NCI-H446 treated with DMSO at 0.1 percent for 48 hours (cell line): ENCODE measurements at places on chromosomes 12 and 14.
A peak's percentile ranks its signal among the peaks of the same experiment; 100 is the strongest.

- DNase-seq: no peak
Observed at GRCh38 chr12:113684053-113684907, 212.6 kb upstream of the LHX5 start.

DNA sequence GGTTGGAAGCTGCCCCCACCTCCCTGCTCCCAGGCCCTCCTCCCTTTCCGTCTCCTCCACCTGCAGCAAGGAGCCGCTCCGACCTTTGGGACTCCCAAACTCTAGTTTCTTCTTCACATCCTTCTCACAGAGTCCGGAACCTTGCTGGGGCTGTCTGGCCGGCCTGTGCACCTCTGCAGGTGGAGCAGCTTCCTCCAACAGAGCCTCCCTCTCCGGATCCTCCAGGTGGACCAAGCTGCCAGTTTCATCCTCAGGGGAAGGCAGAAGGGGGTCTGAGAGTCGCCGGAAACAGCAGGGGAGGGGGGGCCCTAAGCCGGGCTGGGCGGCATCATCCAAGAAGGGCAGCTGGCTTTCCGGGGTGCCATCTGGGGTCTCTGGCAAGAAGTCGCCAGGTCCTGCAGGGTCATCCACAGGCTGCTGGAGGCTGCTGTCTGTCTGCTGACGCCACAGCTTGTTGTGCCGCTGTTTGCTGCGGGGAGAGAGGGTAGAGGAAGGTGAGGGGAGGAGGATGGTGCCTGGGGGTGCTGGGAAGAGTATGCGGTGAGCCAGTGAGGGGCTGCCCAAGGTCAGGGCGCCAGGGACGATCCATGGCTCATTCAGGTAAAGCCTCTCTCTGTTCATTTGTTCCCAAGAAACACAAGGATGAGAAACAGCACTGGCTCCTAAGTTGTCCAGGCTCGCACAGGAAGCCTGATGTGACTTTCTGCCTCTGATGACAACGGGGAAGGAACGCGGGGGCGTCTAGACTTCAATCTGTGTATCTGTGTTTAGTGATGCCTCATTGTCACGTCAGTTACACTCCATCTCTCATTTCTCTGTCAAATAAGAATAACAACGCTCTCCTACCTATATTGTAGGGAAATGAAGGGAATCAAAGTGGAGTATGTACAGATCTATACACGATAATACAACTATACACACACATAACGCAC lies 61.3 kb upstream of the CORO1C start:
- DNase-seq: no peak

DNA sequence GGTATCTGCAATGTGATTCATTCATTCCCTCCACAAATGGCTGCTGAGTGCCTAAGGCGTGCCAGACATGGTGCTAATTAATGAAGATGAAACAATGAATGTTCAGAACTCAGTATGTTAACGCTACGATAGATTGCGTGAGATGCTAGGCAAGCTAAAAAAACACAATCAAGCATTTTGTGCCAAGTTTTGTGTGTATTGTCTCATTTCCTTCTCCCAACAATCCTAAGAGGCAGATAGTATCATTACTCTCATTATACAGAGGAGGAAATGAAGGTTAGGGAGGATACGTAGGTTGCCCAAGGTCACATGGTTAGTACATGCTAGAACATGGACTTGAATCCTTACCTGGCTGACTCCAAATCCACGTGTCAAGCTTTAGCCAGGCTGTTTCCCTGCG lies 264.4 kb downstream of the EFCAB11 start:
- DNase-seq: no peak

- no peak for DNase-seq
Observed at GRCh38 chr14:104968153-104968527, 10.0 kb downstream of the AHNAK2 start.

DNA sequence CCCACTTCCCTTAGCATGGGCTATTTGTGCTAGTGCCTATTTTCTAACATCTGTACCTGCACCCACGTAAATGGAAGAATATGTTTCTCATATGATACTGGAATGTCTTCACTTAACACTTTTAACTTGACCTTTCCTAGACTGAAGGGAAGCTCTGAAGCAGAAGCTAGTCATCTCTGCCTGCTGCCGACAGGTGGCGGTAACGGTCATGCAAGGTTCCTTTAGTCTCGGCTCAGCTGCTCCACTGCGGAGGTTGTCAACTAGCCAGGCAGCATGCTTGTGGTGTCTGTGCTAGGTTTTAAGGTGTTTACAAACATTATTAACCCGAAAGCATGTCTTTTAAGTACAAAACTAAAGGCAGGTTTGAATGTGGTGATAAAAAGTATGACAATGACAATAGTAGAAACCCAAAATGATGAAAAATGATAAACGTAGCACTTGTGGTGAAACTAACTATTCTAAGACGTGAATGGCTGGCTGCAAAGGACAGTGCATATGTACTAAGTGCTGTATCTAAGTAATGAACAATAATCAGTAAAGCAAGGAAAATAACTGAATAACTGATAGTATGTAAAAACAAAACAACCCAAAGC lies 117.2 kb downstream of the GRIN2B start:
- DNase-seq: peak; percentile 66

- no peak for DNase-seq
Observed at GRCh38 chr14:24339284-24340151, at the start of gene RIPK3. RIPK3 (minus strand) TSS chr14:24339991; CDS start chr14:24339826, 165 bp downstream.

DNA sequence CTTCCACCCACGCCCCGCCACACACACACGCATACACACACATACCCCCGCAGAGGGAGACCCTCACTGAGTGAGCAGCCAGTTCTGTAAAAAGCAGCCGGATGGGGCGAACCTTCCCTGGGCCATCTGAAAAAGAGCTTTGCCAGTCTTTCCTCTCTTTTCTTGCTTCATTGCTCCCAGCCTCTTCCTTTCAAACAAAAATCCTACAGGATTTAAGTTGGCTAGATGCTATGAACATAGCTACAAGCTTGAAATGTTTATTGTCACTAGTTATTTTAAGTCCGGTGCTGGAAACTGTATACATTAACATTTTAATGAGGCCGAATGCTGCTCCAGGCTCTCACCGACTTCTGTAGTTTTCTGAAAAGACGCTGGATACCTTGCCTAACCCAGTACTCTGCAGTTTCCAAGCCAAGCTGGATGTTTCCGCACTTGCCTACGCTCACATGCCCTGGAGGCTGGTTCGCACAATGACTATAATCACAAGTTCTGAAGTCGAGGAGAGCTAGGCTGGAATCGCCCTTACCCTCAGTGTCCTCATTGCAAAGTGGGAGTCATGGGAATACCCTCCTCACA lies 39.2 kb downstream of the LTBP2 start:
- DNase-seq: no peak

- DNase-seq: no peak
Observed at GRCh38 chr12:75699728-75700496, 188.5 kb upstream of the KRR1 start.

- no peak for DNase-seq
Observed at GRCh38 chr14:48575772-48576171, 900.4 kb upstream of the MDGA2 start.

DNA sequence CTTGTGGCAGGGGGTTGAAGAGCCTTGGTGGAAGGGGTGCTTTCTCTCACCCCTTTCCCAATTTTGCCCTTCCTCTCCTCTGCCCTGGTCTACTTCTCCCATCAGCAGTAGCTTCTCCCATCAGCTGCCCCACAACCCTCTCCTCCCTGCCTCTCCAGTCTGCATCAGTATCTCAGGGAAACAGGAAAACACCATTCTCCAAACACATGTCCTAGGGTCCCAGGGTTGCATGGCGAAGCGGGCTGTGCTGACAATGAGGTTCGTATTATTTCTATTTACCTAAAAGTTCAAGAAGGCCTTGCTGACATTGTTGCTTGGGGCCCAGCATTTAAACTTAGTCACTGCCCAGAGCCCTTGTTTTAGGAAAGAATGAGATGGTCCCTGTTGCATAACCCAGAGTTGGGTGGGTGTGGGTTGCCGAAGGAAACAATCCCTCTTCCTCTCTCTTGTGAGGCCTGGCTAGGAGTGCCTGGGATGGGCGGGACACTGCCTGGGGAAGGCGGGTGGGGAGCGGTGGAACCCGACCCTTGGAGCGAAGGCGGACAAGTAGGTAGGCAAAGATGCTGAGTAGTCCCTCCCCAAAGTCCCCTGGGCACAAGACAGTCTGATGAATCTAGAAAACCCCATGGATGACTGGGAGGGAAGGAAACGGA lies 1.3 kb upstream of the IGFBP6 start:
- DNase-seq: no peak

DNA sequence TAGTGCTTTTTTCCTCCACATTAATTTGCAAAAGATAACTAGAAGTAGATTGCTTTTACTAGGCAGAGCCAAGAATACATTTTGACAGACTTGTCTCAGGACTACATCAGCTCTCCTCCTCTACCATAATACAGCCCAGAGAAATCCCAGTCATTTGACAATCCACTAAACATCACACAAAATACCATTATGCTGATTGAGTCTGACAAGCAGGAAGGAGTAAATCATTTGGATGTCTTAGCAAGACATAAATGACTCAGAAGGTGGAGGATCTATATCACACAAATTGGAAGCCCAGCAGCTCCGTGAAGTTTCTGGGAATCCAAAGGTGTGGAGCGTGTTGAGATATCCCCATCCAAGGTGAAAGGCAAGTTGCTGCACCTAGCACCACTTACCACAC lies 75.4 kb upstream of the FKBP4 start:
- no peak for DNase-seq

GRCh38 chr12:19491863-19492262 lies 52.6 kb downstream of the AEBP2 start:
- no peak for DNase-seq

DNA sequence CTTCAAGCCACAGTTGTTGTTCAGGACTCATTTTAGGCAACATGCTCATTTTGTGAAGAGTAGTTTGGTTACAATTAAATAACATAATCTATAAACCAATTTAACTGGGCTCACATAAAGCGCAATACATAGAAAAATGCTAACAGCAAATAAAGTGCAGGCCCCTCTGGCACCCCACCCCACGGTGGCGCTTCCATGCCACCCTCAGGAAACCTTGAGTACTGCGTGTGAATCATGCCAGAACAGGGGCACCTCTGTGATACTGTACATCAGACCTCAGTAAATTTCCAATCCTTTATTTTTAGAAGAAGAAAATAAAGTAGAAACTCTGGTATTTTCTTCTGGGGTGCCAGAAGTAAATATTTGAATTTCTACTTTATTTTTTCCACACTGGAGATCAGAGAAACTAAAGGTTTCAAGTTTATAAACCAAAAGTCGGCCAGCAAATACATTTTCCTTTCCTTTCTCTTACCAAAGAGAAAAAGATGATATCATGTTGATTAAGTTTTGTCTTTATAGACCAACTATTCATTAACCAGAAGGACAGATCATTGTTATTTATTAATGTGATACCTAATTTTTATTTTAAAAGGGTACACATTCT lies 316.8 kb downstream of the PAWR start:
- DNase-seq: peak; percentile 8

DNA sequence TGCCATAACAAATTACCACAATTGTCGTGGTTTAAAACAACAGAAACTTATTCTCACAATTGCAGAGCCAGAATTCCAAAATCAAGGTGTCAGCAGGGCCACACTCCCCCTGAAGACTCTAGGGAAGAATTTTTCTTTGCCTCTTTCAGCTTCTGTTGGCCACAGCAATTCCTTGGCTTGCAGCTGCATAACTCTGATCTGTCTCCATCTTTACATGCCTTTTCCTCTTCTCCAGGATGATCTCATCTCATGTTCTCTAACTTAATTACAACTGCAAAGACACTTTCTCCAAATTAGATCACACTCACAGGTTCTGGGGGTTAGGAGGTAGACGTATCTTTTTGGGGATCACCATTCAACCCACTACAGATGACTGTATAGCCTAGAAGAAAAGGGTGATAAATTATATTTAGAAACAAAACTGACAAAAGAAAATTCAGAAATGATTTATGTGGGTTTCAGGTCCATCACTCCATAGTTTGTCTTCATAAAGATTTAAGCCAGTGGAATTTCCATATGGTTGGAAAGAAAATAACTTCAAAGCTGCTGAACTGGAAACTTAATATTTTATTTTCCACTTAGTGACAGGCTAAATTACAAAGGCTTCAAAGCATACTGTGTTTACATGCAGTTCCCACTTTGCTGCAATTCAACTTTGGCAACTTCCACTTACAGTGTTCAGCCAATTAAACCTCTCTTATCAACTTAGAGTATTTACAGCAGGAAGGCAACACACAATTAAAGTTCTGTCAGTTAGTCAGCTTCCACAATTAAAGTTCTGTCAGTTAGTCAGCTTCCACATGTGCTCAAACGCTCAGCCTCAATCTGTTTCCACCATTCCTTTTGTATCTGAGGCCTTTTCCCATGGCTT lies 213.3 kb downstream of the EPS8 start:
- DNase-seq: no peak

GRCh38 chr14:72444701-72445100 lies 449.2 kb downstream of the DPF3 start:
- no peak for DNase-seq

DNA sequence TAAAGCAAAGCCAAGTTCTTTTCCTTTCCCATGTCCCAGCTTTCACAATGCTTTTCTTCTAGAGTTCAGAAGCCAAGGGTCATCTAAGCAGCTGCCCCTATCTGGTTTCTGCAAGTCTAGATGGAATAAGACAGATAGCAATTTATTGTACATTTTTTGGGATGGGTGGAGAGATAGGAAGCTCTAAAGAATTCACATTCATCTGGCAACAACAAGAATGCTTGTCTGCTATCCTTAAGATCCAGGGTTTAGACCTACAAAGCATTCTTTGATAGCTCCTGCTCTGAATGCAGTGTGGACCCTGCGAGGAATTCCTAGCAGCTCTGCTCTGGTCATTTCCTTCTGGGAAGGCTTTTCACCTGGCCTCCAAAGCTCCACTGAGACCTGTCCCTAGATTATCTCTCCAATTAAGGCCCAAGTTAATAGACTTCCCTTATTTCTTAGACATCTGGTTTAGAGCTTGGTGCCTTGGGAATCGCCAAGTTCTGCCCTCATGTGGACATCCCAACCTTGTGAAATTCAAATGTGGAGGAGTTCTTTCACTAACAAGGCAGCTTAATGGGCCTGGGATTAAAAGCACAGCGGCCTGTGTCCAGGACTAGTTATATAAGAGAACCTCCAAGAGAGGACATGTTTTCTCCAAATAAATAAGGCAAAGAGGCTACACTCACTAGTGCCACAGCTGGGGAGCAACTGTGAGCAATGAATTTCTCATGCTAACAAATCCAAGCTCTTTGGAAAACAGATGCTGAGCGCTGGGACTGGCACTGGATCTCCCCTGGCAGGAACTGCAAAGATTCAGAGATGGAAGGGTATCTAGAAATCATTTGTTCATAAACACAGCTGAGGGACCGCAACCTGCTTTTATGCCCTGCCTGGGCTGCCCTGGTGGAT lies 384.5 kb upstream of the DDHD1 start:
- no peak for DNase-seq

GRCh38 chr12:80212938-80213645 lies 113.8 kb downstream of the OTOGL start:
- DNase-seq: no peak

GRCh38 chr12:67355428-67356379 lies 86.5 kb downstream of the CAND1 start:
- peak; percentile 74 for DNase-seq

DNA sequence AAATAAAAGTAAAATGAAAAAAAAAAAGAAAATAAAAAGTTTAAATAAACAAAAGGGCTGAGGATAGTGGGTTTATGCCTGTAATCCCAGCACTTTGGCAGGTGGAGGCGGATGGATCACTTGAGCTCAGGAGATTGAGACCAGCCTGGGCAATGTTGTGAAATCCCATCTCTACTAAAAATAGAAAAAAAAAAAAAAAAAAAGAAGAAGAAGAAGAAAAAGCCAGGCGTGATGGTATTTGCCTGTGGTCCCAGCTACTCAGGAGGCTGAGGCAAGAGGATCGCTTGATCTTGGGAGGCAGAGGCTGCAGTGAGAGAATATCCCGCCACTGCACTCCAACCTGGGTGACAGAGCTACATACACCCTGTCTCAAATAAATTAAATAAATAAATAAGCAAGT lies 3.9 kb downstream of the TAOK3 start:
- DNase-seq: no peak
